RCC 7860 (cell line): ENCODE measurements at places on chromosomes 6 and 20.

- DNase-seq = no peak
Observed at GRCh38 chr6:34061348-34061747, 84.5 kb downstream of the GRM4 start.

GRCh38 chr20:43375591-43375990, 82.1 kb upstream of the SRSF6 start:
- peak; percentile 33 for DNase-seq

- DNase-seq = no peak
Observed at GRCh38 chr6:127190552-127190951, 72.1 kb downstream of the RSPO3 start.

GRCh38 chr6:53959717-53960116, 151.5 kb upstream of the MLIP start:
- DNase-seq = peak; percentile 4

- DNase-seq = no peak
Observed at GRCh38 chr6:126824815-126825214, 293.7 kb upstream of the RSPO3 start.

GRCh38 chr6:107819964-107820337, 4.2 kb downstream of the SCML4 start:
- no peak for DNase-seq

DNA sequence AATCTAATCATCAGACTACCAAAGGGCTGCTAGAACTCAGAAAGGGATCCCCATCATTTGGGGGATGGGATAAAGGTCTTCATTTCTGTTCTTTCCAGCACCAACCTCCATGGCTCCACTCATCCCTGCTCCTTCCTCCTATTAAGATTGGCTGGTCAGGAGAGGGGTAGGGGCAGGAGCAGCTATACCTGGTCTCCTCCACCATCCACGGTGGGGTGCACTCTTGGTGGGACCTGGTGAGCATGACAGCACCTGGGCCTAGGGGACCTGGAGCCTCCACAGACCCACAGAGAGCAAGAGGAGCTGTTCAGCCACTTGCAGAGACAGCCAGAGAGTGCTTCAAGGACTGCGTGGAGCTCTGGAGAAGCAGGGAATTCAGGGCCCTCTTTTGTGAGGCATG, 6.1 kb upstream of the ULBP2 start:
- no peak for DNase-seq

GRCh38 chr20:59726281-59726595, 121.9 kb downstream of the PHACTR3 start:
- DNase-seq = no peak

DNA sequence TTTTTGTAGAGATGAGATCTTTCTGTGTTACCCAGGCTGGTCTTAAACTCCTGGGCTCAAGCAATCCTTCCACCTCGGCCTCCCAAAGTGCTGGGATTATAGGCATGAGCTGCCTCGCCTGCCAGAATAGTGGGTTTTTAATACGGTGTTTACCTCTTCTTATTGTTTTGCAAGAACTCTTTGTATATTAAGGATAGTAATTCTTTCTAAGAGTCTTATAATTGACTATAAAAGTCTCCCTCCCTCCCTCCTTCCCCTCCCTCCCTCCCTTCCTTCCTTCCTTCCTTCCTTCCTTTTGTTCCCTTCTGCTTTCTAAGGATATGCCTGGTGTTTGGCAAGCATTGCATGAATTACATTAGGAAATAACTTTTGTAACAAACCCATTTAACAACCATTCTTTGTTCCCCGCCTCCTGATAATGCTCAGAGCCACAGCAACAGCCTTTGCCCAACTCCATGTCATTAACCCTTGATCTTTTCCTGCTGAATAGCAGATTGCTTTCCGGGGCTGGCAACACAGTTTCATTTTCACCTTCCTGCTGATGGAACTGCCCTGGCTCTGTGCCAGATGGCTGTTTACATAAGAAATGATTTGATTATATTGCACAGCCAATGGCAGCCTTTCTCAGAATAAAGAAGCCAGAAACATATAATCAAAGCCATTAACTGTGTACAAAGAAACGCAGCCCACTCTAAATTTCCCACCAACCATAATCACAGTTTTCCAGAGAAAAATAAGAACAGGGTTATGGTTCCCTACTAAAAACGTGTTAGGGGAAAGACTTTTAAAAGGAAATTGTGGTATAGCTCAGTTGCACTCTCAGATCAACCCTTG, 143.7 kb upstream of the PTPN1 start:
- peak; percentile 49 for DNase-seq

GRCh38 chr6:136228814-136229213, 21.3 kb downstream of the MTFR2 start:
- DNase-seq = no peak

GRCh38 chr6:170018936-170019817, 267.8 kb downstream of the ERMARD start:
- no peak for DNase-seq

DNA sequence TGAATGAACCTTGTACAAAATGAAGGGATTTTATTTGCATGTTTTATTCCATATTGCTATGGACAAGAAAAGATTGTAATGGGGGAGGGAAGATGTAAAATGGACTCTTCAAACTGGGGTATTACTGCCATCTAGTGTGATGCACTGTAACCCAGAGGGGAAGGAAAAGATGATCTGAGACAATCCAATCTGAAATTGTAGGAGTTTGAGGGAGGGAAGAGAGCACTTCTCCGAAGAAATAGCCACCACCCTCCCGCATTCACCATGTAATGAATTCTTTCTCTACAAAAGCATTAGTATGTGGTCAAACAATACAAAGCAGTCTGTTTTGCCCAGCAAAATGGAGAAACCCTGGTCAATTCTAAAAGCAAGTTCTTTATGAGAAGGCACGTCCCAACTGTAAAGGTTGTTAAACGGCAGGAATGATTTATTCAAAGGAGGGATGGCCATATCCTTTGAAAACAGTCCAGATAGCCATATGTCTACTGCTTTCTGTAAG, 679.5 kb upstream of the NRSN1 start:
- DNase-seq = peak; percentile 4
